GM04503 (cell line): ENCODE measurements at places on chromosomes 4 and X.

- DNase-seq: no peak
These were observed 3.1 kb downstream of the POU3F4 start for GRCh38 chrX:83511208-83511607.

DNA sequence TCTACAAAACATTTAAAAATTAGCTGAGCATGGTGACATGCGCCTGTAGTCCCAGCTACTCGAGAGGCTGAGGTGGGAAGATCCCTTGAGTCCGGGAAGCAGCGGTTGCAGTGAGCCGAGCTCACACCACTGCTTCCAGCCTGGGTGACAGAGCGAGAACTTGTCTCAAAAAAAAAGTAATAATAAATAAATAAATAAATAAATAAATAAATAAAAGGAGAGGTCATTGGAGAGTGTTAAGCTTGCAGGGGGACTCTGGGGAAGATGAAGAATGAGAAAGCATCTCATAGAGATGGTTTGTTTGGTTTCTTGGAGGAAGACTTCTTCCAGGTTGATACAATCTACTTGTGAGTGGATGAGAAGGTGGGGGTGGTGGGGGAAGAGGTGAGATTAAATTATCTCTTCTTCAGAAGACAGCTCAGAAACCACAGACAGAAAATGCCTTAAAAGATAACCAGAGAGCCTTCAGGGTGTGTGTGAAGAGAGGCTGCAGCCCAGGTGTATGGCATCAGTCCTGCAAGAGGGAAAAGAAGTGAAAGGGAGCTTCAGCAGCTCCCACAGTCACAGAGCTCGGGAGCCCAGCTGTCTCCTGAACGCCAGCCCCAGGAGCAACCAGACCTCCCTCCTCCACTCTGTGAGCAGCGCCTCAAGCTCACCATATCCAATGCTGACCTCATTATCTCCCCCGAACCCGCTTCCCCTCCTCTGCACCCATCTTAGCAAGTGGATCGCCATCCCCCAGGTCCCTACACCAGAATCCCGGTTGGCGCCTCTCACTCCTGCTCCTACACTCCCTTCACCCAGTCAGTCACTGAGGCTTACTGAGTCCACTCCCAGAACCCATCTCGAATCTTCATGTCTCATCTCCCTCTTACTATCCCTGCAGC lies 48.2 kb downstream of the RBM47 start:
- DNase-seq: no peak

DNA sequence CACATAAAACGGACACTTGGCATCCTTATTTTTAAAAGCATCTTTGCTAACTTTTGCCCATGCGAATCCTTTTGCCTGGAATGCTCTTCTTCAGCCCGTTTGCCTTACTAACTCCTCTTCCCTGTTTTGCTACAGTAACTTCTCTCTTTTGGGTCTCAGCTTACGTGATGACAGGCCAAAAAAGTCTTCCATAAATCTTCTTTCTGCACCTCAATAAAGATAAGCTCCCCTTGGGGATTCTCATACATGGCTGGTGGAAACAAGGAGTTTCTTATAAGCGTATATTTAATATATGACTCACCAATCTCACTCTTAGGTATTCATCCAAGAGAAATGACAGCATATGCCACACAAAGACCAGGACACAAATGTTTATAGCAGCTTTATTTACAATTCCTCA lies 192.7 kb downstream of the RCHY1 start:
- no peak for DNase-seq

DNA sequence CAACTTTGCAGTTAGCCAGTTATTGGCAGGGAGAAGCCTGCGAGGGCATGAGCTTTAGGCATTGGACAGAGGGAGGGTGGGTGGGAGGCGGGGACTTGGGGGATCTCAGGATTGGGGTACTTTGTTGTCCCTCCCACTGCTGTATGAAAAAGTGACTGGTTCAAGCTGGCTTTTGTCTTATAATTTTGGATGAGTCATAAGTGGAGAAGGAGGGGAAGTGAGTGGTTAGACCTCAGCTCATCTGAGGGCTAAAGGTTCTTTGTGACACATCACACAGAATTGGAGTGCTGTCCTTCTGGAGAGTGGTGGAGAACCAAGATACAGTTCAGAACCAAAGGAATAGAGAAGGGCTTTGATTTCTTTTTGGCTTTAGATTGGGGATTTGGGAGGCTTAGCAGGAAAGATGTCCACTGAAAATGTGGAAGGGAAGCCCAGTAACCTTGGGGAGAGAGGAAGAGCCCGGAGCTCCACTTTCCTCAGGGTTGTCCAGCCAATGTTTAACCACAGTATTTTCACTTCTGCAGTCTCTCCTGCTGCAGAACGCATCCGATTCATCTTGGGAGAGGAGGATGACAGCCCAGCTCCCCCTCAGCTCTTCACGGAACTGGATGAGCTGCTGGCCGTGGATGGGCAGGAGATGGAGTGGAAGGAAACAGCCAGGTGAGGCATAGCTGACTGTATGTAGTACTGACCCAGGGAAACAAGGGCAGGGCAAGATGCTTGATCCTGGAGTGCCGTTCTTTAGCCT lies at the start of gene SLC4A4:
Gene SLC4A4, plus strand, starts transcription at position 175 of the 748 bp plus-strand sequence.
- peak; percentile 40 for DNase-seq

DNA sequence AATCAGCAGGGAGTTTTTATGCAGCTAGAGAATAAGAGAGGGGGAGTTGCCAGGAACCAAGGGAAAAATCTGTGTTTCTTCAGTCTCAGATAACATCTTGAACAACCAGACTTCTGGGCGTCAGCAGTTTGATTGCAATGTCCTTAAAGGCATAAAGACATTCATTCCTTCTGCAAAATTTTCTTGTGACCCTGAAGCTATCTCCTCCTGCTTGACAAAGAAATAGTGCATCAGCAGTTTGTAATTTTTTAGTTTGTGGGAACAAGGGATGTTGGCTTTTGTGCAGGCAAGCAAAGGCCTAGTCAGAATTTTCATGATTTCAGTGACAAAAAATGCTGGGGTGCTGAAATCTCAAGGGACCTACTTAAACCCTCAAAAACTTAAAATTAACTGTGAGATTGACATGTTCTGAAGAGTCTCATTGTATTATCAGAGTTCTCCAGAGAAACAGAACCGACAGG lies 125.8 kb upstream of the UNC5C start:
- DNase-seq: no peak

DNA sequence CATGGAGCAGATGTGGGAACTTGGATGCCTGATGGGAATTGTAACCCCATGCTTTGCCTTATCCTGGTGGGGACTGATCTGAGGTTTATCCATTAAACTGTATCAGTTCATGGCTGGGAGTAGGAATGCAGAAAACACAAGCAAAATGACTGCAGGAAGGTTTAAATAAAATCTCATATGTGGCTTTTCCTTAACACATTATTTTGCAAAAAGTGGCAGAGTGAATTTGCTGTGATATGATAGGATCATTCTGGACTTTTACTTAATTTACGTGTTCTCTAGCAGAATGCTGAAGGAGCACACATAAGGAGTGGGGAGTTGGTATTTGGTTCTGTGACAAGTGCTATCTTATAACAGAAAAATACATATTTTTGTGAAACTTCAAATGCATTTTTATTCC lies 34.8 kb downstream of the REPS2 start:
- DNase-seq: no peak

DNA sequence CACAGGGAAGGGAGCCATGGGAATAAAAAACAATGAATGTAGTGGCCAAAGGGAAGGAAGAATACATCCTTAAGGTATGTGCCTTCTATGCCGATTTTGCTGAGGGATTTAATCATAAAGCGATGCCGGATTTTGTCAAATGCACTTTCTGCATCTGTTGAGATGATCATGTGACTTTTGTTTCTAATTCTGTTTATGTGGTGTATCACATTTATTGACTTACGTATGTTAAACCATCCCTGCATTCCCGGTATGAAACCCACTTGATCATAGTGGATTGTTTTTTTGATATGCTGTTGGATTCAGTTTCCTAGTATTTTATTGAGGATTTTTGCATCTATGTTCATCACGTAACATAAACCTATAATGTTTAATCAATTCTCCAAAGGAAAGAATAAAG lies 60.0 kb downstream of the SSX7 start:
- DNase-seq: no peak

GRCh38 chr4:42151568-42152506 lies 618 bp downstream of the BEND4 start:
- no peak for DNase-seq

DNA sequence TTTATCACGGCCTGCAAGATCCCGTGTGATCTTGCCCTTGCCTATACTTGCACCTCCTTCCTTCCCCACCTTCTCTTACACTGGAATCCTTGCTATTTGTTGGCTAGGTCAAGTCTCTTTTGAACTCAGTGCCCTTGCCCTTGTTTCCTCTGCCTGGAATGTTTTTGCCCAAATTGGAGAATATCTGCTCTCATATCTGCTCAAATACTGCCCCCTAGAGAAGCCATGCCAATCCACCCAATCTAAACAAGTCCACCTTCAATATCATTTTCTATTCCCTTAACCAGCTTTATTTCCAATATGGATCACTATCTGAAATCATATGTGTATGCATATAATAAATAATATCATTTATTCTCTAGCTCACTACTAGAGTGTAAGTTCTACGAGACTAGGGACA lies 1044.2 kb upstream of the FTHL17 start:
- DNase-seq: no peak

DNA sequence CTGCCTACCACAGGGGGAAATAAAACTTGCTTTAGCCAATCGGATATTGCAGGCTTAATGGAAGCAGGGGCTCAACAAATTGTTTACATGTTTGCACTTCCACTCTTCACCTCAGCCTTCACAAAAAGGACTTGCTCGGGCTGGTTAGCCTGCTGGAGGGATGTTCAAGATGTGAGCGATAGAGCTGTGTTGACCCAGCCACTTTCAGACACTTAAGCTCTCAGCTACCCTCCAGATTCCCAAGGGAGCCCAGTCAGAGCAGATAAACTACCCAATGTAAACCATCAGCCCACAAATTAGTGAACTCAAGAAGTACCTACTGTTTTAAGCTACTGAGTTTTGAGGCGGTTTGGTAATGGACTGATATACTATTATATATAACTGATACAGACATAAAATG lies 508.4 kb upstream of the FTHL17 start:
- no peak for DNase-seq

- DNase-seq: peak; percentile 58
These were observed 49.2 kb downstream of the SEL1L3 start for GRCh38 chr4:25813448-25814106.

GRCh38 chr4:1871471-1872021 lies 353 bp downstream of the NSD2 start:
- no peak for DNase-seq

DNA sequence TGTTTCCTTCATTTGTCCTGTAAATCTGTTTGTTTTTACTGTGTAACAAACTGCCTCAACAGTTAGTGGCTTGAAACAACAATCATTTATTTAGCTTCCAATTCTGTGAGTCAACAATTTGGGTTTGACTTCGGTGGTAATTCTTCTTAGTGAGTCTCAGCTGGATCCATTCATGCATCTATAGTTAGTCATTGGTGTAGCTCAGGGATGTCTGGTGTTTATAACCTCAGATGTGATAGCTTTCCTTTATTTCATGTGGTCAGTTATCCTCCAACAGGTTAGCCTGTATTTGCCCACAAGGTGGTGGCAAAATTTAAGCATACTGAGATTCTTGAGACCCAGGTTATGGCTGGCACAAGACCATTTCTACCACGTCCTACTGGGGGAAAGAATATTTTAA lies 1267.2 kb downstream of the RAPGEF2 start:
- no peak for DNase-seq

DNA sequence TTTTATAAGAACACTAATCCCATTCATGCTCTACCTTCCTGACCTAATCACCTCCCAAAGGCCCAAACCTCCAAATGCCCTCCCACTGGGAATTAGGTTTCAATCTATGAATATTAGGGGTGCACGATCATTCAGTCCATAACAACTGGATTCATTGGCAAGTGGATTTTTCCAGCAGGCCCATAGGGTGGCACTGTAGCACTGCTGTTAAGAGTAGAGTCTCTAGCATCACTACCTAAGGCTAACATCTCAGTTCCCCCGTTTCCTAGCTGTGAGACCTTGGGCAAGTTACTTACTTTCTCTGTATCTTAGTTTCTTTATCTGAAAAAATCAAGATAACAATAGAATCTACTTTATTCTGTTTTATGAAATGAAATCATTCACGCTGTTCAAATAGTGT lies 315.8 kb downstream of the STIM2 start:
- DNase-seq: no peak

- no peak for DNase-seq
These were observed 75.5 kb downstream of the ANXA10 start for GRCh38 chr4:168167714-168168284.

GRCh38 chr4:155249016-155249566 lies 40.7 kb downstream of the NPY2R start:
- no peak for DNase-seq

- no peak for DNase-seq
These were observed 56.1 kb downstream of the KDR start for GRCh38 chr4:55069248-55069647.

- no peak for DNase-seq
These were observed 15.8 kb upstream of the CLTRN start for GRCh38 chrX:15680401-15680800.

DNA sequence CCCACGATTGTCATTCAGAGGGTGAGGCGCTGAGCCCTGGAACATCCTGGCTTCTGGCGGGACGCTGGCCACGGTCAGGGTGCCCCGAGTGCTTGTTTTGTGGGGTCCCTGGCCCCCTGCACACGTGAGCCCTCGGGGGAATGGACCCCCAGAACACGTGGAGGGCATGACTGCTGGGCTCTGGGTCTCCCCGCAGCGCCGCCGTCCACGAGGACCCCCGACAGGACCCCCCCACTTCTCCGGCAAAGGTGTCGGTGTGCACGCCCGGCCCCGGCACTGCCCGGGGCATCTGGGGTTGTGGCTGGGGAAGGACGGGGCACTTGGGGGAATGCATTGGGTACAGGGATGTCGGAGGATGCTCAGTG lies 13.9 kb upstream of the GTPBP6 start:
- DNase-seq: no peak

- no peak for DNase-seq
These were observed 4.5 kb upstream of the MAML3 start for GRCh38 chr4:140158365-140159030.

GRCh38 chrX:40074080-40074958 lies 23.4 kb downstream of the BCOR start:
- no peak for DNase-seq

GRCh38 chrX:113892401-113892800 lies 691.5 kb upstream of the HTR2C start:
- DNase-seq: no peak

DNA sequence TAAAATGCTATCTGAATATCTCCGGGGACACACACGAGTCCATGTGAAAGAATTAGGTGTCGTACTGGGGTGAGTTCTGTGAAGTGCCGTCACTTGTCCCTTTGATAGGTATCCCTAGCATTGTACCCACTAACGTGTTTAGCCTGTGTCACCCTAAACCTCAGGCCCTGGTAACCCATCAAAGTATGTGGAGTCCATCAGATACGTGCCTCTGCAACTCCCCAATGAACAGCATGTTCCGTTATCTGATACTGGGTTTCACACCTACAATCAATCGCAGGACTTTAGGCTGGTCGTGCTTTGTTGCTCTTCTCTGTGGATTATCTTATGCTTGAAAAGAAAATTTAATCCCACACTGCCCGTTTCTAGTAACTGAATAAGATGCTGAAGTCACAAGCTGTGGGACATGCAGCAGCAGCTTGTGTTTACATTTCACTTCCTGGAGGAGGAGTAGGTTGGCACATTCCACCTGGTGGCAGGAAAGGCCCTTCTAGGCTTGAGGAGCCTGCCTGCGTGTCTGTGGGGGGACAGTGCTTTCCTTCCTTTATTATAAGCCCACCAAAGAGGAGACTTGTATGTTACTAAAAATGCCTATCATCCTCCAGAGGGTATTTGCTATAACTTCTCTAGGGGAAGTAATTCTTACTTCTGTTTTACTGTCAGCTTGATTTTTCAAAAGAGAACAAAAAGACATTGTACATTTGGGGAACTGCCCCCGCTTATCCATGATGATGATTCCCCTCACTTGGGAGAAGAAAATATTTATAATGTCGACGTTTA lies 127.2 kb downstream of the FNIP2 start:
- DNase-seq: no peak
